ENCODE measurements at places on chromosomes 2 and 18.
A peak's percentile ranks its signal among the peaks of the same experiment; 100 is the strongest.

- no peak for DNase-seq
- no peak overlapping the region for H3K27ac ChIP-seq
- no peaks in the 10 kb centered on the region for H3K4me1 ChIP-seq
- no peak overlapping the region for H3K4me3 ChIP-seq
- peaks cover 1% of the 10 kb centered on the region for H3K36me3 ChIP-seq
These were observed 104.1 kb upstream of the UBXN4 start for GRCh38 chr2:135637456-135638087.

DNA sequence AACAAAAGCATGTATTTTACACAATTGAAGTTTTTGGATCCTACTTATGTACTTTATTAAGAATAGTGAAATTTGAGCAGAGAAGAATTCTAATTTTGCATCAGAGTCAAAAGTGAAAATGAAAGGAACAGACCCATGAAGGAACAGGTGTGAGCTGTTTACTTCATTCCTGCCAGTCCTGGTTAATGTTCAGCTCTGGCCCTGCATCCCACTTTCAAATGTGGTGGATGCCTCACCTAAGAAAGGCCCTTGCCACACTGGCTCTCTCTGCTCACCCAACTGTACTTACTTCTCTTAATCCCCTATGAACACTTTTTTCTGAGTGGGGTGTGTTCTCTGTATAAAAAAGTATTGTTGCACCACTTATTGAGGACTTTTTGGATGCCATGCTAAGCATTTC lies 22.2 kb downstream of the FAM110C start:
- DNase-seq: no peak
- no peak overlapping the region for H3K4me3 ChIP-seq
- no peaks in the 10 kb centered on the region for H3K27me3 ChIP-seq
- H3K27ac ChIP-seq: no peak overlapping the region

GRCh38 chr2:220209751-220210150 lies 582.3 kb downstream of the SLC4A3 start:
- no peaks in the 10 kb centered on the region for H3K27me3 ChIP-seq
- H3K36me3 ChIP-seq: no peaks in the 10 kb centered on the region
- no peak for DNase-seq
- H3K4me1 ChIP-seq: no peaks in the 10 kb centered on the region
- no peak overlapping the region for H3K4me3 ChIP-seq
- no peak overlapping the region for H3K27ac ChIP-seq

DNA sequence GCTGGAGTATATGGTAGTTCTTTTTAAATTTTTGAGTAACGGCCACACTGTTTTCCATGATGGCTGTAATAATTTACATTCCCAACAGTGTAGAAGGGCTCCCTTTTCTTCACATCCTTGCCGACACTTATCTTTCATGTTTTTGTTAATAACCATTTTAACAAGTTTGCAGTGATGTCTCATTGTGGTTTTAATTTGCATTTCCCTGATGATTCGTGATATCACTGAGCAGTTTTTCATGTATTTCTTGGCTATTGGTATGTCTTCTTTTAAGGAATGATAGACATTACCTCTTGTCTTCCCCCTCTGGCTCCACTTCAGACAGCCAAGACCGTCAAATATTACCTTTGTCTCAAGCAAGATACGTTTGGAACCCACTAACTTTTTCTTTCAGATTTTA lies 371.1 kb upstream of the NRP2 start:
- no peaks in the 10 kb centered on the region for H3K4me1 ChIP-seq
- H3K36me3 ChIP-seq: no peaks in the 10 kb centered on the region
- DNase-seq: no peak
- H3K4me3 ChIP-seq: no peak overlapping the region
- H3K27me3 ChIP-seq: no peaks in the 10 kb centered on the region

DNA sequence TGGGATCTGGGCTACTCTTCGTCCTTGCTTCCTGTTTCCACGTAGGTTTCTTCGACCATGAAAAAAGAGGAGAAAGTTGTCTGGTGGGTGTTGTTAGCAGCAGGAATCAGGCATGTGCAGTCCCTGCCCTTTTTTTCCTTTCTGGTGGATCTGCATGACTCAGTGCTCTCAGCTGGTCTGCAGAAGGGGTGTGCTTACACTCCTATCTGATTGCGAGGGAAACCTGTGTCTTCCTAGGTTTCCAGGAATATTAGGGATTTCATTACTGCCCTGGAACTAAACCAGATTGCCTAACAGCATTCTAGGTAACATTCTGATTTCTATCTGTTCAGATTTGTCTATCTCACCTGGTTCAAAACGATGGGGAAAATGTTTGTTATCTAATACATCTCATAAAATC lies 174.3 kb downstream of the CCDC102B start:
- no peak overlapping the region for H3K4me3 ChIP-seq
- peak; percentile 23 for DNase-seq
- no peaks in the 10 kb centered on the region for H3K27me3 ChIP-seq
- no peaks in the 10 kb centered on the region for H3K36me3 ChIP-seq
- H3K27ac ChIP-seq: no peak overlapping the region
- no peaks in the 10 kb centered on the region for H3K4me1 ChIP-seq

DNA sequence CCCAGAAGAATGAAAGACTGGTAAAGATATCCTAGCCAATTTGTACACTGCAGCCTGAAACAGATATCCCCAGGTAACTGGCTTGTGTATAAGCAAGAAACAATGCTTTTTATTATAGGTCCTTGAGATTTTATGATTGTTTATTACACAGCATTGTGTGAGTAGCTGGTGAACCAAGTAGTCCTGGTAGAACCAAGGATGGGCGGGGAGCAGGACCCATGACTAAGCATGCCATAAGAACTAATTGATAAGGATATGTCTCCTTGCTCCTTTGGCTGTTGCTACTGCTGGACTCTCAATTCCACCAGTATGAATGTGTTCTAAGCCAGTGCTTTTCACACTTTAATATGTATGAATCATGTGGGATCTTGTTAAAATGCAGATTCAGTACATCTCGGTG lies 12.3 kb upstream of the ALMS1 start:
- H3K4me3 ChIP-seq: no peak overlapping the region
- no peaks in the 10 kb centered on the region for H3K4me1 ChIP-seq
- no peaks in the 10 kb centered on the region for H3K36me3 ChIP-seq

GRCh38 chr2:198273660-198274059 lies 469.3 kb downstream of the PLCL1 start:
- no peaks in the 10 kb centered on the region for H3K27me3 ChIP-seq
- H3K4me3 ChIP-seq: no peak overlapping the region
- H3K4me1 ChIP-seq: no peaks in the 10 kb centered on the region
- no peak overlapping the region for H3K27ac ChIP-seq
- no peak for DNase-seq

DNA sequence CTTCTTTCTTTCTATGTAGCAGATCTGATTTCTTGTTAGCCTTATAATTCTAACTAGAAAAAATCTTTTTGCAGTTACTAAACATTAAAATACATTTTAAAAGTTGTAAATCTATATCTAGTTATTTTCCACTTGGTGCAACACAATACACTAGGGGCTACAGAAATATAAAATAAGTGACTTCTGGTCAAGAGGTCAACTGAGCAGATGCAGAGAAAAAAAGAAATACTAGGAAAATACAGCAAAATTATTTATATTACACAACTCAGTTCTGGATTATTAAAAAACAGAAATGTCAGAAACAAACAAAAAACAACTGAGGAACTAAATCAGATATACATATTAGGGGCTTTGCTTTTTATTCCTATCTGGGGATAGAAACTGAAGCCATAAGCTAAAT lies 83.9 kb downstream of the L3MBTL4 start:
- no peaks in the 10 kb centered on the region for H3K27me3 ChIP-seq
- no peaks in the 10 kb centered on the region for H3K4me1 ChIP-seq
- H3K27ac ChIP-seq: no peak overlapping the region
- no peak for DNase-seq
- no peak overlapping the region for H3K4me3 ChIP-seq
- no peaks in the 10 kb centered on the region for H3K36me3 ChIP-seq

GRCh38 chr2:101064505-101064867 lies 62.4 kb downstream of the RPL31 start:
- DNase-seq: no peak
- no peaks in the 10 kb centered on the region for H3K4me1 ChIP-seq
- H3K4me3 ChIP-seq: no peak overlapping the region
- no peaks in the 10 kb centered on the region for H3K36me3 ChIP-seq
- no peaks in the 10 kb centered on the region for H3K27me3 ChIP-seq

DNA sequence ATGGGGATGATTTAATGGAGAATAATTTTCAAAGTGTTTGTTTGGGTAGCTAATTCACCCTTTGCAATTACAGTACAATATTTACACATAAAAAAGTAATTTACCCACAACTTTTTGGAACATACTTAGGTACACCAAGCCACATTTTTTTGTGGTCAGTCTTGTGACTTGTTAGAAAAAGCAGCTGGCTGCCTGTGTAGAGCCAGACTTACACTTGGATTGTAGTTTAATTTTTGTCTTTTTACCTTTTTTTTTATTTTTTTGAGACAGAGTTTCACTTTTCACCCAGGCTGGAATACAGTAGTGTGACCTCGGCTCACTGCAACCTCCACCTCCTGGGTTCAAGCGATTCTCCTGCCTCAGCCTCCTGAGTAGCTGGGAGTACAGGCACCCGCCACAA lies 45.4 kb downstream of the RALBP1 start:
- H3K4me1 ChIP-seq: no peaks in the 10 kb centered on the region
- no peak for DNase-seq
- no peak overlapping the region for H3K4me3 ChIP-seq
